ENCODE measurements at places on chromosomes 1 and 21.

DNA sequence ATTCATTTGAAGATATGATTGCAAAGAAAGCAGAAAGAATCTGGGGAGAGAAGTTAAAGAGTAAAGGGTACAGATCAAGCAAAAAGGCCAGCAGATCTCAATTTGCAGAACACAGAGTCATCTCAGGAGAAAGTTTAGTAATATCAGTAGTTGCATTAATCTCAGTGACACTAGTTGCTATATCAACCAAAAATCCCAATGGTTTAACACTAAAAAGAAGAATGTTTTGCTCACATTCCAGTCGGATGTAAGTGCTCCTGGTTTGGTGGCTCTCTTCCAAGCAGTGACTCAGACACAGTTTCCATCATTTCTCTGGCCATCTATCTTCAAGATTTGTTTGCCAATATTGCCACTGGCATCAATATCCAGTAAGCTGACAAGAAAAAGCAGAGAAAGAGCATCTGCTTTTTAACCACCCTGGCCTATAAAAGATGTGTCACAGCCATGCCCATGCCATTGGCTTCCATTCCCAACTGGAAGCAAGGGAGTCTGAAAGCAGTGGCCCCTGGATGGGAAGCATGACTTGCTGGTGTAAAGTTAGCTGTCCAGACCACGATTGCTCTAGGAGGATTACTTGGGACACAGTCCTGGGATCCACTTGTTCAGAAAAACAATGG, 45.5 kb upstream of the AIM2 start:
- DNase-seq = no peak

DNA sequence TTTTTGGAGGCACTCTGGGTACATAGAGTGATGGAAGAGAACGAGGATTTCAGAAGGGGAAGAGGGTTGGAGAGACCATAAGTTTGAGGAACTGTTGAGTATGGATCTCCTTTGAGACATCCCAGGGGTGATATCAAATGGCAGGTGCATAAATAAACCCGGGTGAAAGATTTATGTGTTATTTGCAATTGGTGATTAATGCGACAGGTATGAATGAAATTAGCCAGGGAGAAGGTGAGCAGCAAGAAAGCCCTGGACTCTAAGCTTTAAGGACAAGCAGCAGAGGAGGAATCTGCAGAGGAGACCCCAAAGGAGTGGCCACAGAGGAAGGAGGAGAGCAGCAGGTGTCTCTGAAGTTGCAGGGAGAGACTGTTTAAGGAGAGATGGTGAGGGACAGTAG, 8.8 kb upstream of the REN start:
- no peak for DNase-seq

GRCh38 chr1:9910076-9910422, at the start of gene CTNNBIP1:
TSS of gene CTNNBIP1 (minus strand) at chr1:9910269. CDS start at chr1:9872064, 38,205 bp downstream.
- no peak for DNase-seq

GRCh38 chr1:229238674-229239415, 32.1 kb upstream of the RAB4A start:
- DNase-seq = no peak

- DNase-seq = no peak
These were observed 2005.7 kb downstream of the NCAM2 start for GRCh38 chr21:23003951-23004350.

All from kidney capillary endothelial cell (primary cell).